ENCODE measurements at places on chromosomes 2 and 18.

GRCh38 chr18:1011349-1011748, 106.7 kb downstream of the ADCYAP1 start:
- H3K36me3 ChIP-seq: no peaks in the 10 kb centered on the region
- DNase-seq: no peak

DNA sequence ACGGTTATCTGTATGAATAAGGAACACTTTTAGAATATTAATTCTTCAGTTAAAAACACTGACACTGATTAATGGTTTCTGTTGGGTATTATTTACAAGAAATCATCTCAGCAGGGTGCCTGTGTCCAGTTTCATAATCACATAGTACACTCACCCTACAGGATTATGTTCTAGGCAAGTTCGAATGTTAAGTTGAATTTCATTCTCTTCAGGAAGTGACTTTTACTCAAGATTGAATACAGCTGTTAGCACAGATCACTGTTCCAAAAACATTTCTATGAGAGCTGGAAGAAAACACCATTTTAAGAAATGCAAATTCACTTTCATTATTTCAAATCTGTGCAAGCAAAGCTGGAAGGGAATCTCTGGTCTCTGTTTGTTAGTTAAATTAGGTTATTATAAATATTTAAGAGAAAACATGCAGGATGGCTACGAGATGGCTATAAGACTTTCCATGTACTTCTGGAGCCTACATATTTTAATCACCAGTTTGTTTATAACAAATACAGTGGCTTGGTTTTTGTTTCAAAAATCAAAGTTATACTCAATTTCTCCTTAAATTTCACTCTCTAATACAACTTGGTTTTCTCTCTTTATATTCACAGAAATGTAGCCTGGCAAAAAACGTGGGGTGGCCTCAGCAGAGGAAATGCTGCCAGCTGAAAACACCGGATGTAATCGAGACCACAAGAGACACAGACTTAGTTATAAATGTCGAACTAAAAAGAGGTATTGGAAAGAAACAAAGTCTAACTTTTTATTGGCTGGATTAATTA, 65.8 kb downstream of the RBMS1 start:
- no peak overlapping the region for H3K4me3 ChIP-seq
- DNase-seq: no peak
- peak overlapping the region; percentile 9 for H3K27ac ChIP-seq
- H3K4me1 ChIP-seq: no peaks in the 10 kb centered on the region
- H3K36me3 ChIP-seq: no peaks in the 10 kb centered on the region

- no peak for DNase-seq
- H3K4me3 ChIP-seq: no peak overlapping the region
- H3K27me3 ChIP-seq: no peaks in the 10 kb centered on the region
- no peak overlapping the region for H3K27ac ChIP-seq
- H3K4me1 ChIP-seq: no peaks in the 10 kb centered on the region
- no peaks in the 10 kb centered on the region for H3K36me3 ChIP-seq
Observed at GRCh38 chr2:212520340-212520739, 18.3 kb downstream of the ERBB4 start.

DNA sequence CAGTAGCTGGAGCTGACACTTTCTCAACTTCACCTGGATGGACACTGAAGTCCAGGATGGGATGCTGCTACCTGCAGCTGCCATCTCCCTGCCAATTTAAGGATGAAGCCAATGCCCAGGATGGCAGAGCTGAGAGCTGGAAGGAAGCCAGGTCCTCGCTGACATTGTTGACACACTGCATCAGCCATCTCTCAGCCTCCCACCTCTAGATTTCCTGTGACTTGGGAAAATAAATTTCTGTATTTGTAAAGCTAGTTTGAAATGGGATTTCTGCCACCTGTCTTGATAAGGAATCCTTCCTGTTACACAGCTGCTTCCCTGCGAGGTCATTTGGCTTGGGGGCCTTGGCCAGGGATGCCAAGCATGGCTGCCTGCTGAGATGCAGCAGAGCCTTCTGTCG, 43.5 kb downstream of the KCTD1 start:
- H3K4me1 ChIP-seq: no peaks in the 10 kb centered on the region
- H3K27me3 ChIP-seq: no peaks in the 10 kb centered on the region
- H3K4me3 ChIP-seq: no peak overlapping the region
- no peaks in the 10 kb centered on the region for H3K36me3 ChIP-seq
- no peak overlapping the region for H3K27ac ChIP-seq

DNA sequence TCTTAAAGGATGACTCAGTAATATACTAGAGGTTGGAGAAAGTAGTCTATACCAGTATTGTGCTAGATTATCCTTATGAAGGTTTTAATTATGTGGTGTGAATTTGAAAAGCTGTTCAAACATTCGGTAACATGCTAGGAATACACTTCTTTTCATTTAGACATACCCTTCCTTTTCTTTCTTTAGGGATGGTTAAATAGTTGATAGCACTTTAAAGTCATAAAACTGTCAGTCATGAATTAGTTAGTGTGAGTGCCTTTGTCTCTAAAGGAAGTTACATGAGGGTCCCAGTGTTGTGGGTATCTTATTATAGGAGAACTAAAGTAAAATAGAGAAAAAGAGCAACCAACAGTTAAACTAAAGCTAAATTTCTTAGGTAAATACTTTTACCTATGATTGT, 149.3 kb downstream of the CSRNP3 start:
- no peak overlapping the region for H3K4me3 ChIP-seq
- peaks cover 6% of the 10 kb centered on the region for H3K4me1 ChIP-seq
- no peaks in the 10 kb centered on the region for H3K27me3 ChIP-seq

- H3K4me1 ChIP-seq: no peaks in the 10 kb centered on the region
- DNase-seq: no peak
- no peak overlapping the region for H3K4me3 ChIP-seq
- H3K27me3 ChIP-seq: no peaks in the 10 kb centered on the region
Observed at GRCh38 chr2:37427241-37427640, 82.8 kb downstream of the QPCT start.
